ENCODE measurements at places on chromosomes 12 and 14. TPM values are rescaled to one million over a fixed set of nuclear protein-coding genes. Genes with fewer than 3 reads are reported as not detected.

The ABHD12B gene
- not detected for total RNA-seq

The CCNB1IP1 gene
- total RNA-seq, result 65.8 TPM

The RBP5 gene
- 3.3 TPM for total RNA-seq

The ADAM20 gene
- total RNA-seq, result 3.6 TPM

The GYS2 gene
- total RNA-seq, result 11.4 TPM

The LRFN5 gene
- 3.2 TPM for total RNA-seq

The KRT83 gene
- total RNA-seq, result not detected

The STAB2 gene
- total RNA-seq, result under 0.01 TPM

The MAP3K9 gene
- 0.16 TPM for total RNA-seq

The GLT1D1 gene
- 0.33 TPM for total RNA-seq

The KDM5A gene
- total RNA-seq, result 57.4 TPM

The KRT73 gene
- total RNA-seq, result not detected

The AKAP6 gene
- total RNA-seq, result 1.1 TPM

The PIP4K2C gene
- 13.8 TPM for total RNA-seq

The VRTN gene
- not detected for total RNA-seq

The SIX6 gene
- total RNA-seq, result not detected

The TCL1B gene
- not detected for total RNA-seq

The FOXM1 gene
- 0.44 TPM for total RNA-seq

The SEL1L gene
- total RNA-seq, result 65.9 TPM

The TAS2R9 gene
- not detected for total RNA-seq

The HOXC9 gene
- total RNA-seq, result 16.8 TPM

The SLC25A47 gene
- total RNA-seq, result not detected

The SMCO2 gene
- not detected for total RNA-seq

The OR4K15 gene
- total RNA-seq, result not detected

The MYG1 gene
- 35.7 TPM for total RNA-seq

The ACOT6 gene
- total RNA-seq, result not detected

The ASCL1 gene
- total RNA-seq, result not detected

The AVPR1A gene
- 50.4 TPM for total RNA-seq

The UNC79 gene
- total RNA-seq, result 0.29 TPM

The APOLD1 gene
- 41.4 TPM for total RNA-seq

The LRP1-AS gene
- not detected for total RNA-seq

The NAA30 gene
- 24.1 TPM for total RNA-seq

The FAM186B gene
- total RNA-seq, result 0.59 TPM

The LYSET gene
- 11.4 TPM for total RNA-seq

The SPATS2 gene
- 13.8 TPM for total RNA-seq

The PLCZ1 gene
- total RNA-seq, result not detected

The TMX1 gene
- 44.1 TPM for total RNA-seq
